ENCODE measurements at places on chromosomes 12 and 14. TPM values are rescaled to one million over a fixed set of nuclear protein-coding genes. Genes with fewer than 3 reads are reported as not detected.
A peak's percentile ranks its signal among the peaks of the same experiment; 100 is the strongest.

DNA sequence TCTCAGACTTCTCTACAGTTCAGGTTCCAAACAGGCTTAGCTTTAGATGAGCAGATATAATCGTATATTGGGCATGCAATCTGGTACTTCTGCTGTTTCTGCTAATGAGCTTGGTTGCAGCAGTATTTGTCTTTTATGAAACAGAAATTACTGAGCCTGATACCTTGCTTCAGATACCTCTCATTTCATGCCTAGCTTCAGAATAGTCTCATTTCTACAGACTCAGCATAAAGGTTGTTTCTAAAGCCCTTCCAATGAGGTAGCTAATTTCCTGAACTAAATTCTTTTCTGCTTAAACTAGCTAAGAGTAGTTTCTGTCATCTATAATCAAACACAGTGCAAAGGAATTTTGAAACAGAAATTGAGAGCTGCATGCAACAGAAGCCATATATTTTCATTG lies 275.0 kb upstream of the KITLG start:
- H3K4me3 ChIP-seq, result no peak overlapping the region
- no peak for DNase-seq
- no peaks in the 10 kb centered on the region for H3K4me1 ChIP-seq
- no peak overlapping the region for H3K27ac ChIP-seq

GRCh38 chr12:49972641-49973360 lies at the start of gene AQP6:
Gene AQP6 (plus strand): TSS chr12:49972947. CDS start chr12:49973174, 227 bp downstream.
- no peak within 1 kb of the TSS for H3K4me3 ChIP-seq
- H3K36me3 ChIP-seq, result no peaks in the 10 kb centered on the region
- no peak for DNase-seq
- peaks cover 5% of the 10 kb centered on the region for H3K4me1 ChIP-seq

Gene GPR84
- 0.27 TPM for total RNA-seq

Gene KRT75
- not detected for total RNA-seq

DNA sequence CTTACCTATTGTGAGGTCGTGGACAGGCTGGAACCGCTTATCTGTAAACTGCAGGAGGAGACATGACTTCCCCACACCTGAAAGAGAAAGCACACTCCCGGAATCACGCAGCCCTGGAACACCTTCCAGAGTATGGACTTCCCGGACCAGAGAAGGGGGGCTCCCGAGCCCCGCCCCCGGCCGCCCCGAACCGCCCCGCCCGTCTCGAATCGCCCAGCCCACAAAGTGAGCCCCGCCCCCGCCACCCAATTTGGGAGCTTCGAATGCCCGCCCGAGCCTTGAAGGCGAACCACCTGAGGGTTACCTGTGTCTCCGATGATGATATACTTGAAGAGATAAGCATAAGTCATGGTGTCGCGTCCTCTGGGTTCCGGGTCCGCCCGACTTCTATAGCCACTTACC lies 235 bp downstream of the RAB2B start:
- no peak for DNase-seq
- no peaks in the 10 kb centered on the region for H3K27me3 ChIP-seq
- H3K27ac ChIP-seq, result peak overlapping the region; percentile 94
- H3K4me3 ChIP-seq, result peak overlapping the region; percentile 99
- H3K4me1 ChIP-seq, result peaks cover 20% of the 10 kb centered on the region

Data from CD4-positive, alpha-beta T cell (primary cell).